ENCODE measurements at places on chromosomes 12 and 14. TPM values are rescaled to one million over a fixed set of nuclear protein-coding genes. Genes with fewer than 3 reads are reported as not detected.

- DNase-seq, result peak; percentile 78
Observed at GRCh38 chr12:13948621-13949020, 32.8 kb downstream of the GRIN2B start.

DNA sequence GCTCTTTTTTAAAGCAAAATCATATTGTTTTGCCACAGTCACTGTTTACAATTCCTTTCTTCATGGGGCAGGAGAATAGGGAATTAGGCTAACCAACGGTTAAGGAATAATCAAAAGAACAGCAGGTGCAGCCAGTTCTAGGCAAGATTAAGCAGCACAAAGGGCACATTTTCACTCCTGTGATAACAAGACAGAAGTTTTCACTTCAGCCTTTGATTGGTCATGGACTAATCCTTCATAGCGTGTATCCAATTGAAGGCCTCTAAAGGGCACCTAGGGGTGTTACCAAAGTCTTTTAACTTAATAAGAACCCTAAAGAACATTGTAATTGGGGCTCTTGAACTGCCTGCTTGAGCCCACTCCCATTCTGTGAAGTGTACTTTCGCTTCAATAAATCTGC, 206.9 kb upstream of the AMIGO2 start:
- DNase-seq, result no peak

GRCh38 chr12:49331380-49332222, 5.4 kb downstream of the C1QL4 start:
- peak; percentile 55 for DNase-seq

EML5 gene
- total RNA-seq, result 0.55 TPM
